ENCODE measurements at places on chromosomes 2 and 18.

DNA sequence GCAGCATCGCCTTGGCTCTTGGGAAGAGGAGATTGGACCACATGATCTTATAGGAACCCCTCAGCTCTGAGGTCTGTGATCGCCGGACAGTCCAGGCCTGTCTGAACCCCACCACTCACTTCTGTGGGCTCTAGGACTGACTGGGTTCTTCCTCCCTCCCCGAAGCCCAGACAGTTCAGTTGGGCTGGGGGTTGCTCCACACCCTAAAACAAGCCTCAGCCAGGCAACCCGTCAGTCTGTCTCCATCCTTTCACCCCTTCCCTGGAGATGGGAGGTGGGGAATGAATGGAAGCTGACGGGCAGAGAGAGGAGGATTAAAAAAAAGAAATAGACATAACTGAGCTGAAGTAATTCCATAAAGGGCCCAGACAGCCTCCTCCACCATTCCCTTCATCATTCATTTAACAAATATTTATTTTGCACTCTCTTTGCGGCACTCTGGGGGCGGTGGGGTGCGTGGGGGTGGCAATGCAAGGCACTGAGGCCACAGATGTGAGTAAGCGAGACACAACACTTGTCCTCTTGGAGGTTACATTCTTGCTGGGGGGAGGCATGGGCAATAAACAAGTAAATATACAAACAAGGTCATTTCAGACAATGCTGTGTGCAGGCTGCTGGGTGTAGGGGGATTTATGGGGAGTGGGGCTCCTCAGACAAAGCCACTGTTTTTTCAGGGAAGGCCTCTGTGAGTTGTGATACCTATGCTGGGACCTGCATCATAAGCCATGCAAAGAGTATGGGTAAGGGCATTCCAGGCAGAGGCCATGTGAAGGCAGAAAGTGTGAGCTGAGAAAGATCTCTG is 12.9 kb downstream of the WNT10A start:
- DNase-seq = no peak

DNA sequence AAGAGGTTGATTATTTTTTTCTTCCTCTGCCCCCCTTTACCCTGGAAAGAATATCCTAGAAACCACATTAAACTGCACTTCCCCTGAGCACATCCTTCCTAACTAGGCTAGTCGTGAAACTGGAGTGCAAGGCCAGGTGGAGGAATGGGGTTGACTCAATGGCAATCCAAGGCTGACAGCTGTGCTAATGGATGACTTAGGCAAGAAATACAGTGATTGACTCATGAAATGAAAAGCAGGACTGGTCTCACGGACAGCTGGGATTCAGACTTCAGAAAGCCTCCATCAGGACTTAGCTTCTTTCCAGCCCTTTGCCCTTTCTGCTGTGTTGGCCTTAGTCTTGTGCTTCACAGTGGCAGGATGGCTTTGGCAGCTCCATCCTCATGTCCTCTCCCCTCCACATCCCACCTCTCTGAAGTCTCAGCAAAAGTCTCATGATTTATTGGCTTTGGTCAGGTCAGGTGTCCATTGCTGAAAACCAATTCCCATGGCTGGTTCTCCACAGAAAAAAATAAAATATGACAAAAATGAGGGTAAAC is 33.8 kb downstream of the INSIG2 start:
- DNase-seq = no peak

DNA sequence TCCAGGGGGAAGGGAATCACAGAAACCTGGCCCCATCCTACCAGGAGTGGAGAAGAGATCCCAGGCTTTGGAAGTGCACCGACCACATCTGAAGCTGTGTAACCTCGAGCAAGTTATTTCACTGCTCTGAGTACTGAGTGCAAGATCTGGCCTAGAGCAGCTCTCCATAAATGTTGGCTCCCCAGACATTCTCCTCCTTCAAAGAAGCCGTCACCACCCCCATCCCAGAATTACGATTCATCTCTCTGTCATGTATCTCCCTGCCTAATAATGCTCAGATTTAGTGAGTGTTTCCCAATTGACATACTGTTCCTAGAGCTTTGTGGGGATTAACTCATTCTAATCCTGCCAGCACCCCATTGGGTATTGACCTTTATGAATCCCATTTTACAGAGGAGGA is 51.7 kb downstream of the TNS1 start:
- DNase-seq = no peak

DNA sequence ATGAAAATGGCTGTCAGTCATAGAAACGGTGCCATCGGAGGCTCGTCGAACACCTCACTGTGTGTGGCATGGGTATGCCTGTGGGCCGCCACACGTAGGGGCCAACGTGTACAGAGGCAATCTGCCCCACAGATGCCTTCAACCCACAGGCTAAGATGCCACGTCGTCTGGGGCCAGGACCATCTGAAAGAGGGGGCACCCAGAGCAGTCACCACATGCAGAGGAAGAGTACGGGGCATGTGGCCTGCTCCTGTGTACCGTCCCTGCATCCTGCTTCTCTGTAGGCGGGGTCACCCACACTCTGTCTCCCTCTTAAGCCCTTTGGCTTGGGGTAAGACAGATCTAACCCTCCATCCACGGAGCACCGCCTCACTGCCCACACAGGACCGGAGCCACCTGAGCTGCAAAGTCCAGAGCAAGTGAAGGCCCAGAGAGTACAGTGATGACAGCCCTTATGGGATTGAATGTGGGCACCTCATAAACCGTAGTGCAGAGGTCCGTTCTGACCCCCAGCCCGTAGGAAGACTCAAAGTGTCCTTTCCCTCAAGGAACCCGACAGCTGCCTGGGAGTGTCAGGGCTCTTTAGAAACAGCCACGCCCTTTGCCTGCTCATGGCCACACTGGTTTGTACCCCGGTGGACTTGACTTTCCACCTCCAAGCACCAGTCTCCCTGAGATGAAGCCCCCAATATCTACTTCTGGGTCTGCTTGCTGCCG is 66.2 kb downstream of the TWIST2 start:
- no peak for DNase-seq

DNA sequence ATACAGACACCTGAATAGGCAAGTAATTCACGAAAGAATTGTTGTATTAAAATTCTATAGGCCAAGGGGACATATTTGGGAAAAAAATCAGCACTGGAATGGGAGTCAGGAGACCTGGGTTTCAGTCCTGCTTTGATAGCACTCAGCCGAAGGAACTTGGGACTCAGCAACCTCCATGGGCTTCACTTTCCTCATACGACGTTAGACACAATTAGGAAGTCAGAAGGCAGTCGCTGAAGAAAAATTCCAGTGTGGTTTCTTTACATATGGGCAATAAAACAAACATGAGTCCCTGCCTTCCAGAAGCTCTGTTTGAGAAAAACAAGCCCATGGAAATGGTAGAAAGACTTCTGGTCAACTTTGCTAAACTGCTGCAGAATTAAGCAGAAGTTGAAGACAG is 15.1 kb upstream of the CYRIA start:
- DNase-seq = no peak

DNA sequence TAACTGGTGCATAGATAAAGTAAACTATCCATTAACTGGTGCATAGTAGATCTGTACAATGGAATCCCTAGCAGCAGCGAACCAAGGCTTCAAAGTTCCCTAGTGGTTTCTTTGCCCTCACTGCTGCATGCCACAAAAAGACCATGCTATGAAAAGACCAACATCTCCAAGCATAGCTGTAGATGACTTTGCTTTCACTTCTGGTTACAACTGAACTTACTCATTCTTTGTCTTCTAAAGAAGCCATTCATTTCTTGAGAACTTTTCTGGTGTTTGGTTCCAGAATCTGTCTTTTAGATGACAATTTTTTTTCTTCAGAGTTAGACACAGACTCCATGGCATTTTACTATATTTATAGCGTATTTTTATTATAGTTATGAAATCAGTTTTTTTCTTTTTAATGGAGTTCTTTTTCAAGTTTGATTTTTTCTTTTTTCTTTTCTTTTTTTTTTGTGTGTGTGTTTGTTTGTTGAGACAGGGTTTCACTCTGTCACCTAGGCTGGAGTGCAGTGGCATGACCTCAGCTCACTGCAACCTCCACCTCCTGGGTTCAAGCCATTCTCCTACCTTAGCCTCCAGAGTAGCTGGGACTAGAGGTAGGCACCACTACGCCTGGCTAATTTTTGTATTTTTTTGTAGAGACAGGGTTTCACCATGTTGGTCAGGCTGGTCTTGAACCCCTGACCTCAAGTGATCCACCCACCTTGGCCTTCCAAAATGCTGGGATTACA is 63.6 kb downstream of the SLC35F5 start:
- no peak for DNase-seq

GRCh38 chr18:37443325-37444055 is 122.1 kb downstream of the CELF4 start:
- DNase-seq = no peak

- peak; percentile 1 for DNase-seq
Observed at GRCh38 chr18:57497372-57498294, 62.5 kb downstream of the ONECUT2 start.

GRCh38 chr2:70905443-70906421 is 30.0 kb upstream of the ATP6V1B1 start:
- DNase-seq = no peak

DNA sequence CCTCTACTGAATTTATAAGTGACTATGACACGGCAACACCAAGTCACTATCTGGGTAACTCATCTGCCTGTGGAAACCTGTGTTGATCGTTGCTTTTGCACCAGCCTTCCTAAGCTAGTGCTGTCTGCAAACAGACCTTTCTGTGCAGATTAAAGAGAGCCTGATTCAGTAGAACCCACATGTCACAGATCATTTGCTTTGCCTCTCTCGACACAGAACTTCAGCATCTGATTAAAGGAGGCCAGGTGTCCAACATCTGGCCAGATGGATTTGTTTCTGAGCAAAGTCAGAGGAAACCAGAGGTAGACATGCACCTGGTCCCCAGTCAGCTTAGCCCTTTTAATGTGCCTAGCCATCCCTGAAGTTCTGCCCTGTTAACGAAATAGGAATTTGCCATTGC is 15.0 kb upstream of the TTR start:
- no peak for DNase-seq

DNA sequence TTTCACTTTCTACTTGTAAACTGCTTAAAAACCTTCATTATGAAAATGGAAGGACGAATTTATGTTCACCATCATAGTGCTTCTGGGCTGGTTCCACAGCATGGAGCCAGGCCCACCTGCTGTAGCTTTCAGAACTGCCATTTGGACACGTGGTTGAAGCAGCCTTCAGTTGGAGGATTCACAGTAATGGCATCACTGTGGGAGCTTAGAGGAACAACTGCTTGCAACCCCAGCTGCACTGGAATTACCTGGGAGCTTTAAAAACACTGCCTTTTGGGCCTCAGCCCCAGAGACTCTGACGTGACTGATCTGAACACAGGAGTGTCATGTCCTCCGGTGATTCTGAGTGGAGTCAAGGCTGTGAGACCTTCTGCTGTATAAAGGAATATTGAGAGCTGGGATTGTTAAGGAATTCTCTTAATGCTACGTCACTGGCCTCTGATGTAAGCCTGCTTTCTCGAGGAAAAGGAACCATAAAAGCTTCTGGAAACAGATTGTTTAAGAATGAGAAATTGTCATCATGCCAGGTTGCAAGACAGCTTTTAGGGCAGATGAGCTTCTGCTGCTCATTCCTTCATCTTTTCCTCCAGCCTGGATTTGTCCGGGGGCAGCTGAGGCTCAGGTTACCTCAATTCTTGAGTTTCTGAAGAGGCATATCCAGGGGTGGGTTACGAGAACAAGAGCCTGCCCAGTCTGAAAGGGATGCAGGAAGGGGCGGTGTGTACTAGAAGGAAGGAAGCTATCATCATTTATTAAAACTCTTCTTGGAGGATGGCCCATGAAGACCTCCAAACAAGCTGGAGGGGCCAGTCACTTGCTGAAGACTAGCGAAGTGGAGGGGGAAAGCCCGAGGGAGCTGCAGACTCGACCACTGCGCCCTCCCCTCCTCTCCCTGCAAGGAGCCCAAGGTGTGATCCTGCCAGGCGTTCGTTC is 1.3 kb upstream of the IL1R1 start:
- peak; percentile 90 for DNase-seq

- no peak for DNase-seq
Observed at GRCh38 chr2:47629501-47630460, 153.2 kb upstream of the MSH6 start.

GRCh38 chr2:96760986-96761832 is 507 bp downstream of the CNNM4 start:
- no peak for DNase-seq

DNA sequence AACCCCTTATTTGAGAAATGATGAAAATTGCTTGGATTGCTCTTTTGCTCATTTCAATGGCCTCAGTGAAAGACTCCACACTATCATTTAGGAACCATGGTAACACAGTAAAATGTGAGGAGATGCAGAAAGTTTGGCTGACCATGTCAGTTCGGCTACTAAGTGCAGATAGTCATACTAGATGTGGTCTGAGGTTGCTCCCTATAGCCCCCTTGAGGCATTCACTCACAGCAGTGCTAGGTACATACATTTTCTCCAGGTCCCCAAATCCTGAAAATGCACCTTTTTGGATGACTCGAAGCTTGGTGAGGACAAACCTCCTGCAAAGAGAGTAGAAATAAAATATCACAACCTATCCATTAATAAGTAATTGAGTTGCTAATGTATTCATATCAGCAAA is 86.3 kb downstream of the FSHR start:
- no peak for DNase-seq

DNA sequence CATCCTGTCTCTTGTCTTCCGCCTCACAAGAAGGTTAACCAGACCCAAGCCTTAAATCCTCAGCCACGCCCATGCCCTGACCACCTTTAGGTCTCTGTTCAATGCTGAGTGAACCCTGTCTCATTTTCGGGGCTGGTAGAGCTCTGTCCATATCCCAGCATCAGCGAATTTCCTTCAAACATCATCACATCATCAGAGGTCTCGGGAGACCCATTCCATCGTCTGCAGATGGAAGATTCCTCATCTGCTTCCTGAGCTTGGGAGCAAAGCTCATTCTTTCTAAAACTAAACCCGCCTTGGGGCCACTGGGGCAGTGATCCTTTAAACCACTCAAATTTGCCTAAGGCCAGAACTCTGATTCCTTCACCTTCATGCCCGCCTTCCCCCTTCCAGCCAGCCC is 173.7 kb downstream of the TTC32 start:
- no peak for DNase-seq

- no peak for DNase-seq
Observed at GRCh38 chr18:41501848-41502247, 453.2 kb upstream of the PIK3C3 start.

- DNase-seq = peak; percentile 81
Observed at GRCh38 chr2:98909317-98910211, 26.5 kb downstream of the CRACDL start.

DNA sequence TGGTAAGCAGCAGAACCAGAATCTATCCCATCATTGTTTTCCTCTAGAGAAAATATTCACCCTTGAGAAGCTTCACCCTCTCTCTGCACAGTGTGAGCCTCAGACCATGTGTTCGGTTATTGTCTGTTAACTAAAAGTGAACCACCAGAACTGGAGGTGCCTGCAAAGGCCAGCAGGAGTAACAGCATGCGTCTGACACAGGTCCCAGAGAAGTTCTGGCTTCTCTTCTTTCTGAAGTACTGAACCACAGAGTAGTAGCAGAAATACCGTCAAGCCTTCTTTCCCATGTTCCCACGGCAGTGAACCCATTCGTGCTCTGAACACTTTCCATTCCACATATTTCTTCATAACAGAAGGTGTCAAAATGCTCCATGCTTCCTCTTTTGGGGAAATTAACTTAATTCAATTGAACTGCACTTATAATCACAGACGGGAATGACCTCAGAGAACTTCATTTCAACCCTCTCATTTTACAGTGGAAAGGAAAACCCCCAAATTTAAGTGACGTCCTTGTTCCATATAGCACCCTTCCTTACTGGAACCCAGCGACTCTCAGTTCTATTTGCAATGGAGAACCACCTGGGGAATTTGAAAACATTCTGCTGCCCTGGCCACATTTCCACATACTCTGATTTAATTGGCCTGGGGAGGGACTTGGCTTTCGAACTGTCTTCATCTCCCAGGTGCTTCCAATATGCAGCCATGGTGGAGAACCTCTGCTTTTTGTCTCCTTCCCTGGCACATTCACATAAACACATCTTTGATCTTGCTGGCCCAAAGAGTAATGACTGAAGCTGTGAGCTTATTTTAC is 519.1 kb downstream of the RNF144A start:
- no peak for DNase-seq

Data from choroid plexus epithelial cell (primary cell).